ENCODE measurements at places on chromosomes 4 and X.

GRCh38 chr4:83846193-83846830 is 310.4 kb downstream of the GPAT3 start:
- DNase-seq, result no peak

DNA sequence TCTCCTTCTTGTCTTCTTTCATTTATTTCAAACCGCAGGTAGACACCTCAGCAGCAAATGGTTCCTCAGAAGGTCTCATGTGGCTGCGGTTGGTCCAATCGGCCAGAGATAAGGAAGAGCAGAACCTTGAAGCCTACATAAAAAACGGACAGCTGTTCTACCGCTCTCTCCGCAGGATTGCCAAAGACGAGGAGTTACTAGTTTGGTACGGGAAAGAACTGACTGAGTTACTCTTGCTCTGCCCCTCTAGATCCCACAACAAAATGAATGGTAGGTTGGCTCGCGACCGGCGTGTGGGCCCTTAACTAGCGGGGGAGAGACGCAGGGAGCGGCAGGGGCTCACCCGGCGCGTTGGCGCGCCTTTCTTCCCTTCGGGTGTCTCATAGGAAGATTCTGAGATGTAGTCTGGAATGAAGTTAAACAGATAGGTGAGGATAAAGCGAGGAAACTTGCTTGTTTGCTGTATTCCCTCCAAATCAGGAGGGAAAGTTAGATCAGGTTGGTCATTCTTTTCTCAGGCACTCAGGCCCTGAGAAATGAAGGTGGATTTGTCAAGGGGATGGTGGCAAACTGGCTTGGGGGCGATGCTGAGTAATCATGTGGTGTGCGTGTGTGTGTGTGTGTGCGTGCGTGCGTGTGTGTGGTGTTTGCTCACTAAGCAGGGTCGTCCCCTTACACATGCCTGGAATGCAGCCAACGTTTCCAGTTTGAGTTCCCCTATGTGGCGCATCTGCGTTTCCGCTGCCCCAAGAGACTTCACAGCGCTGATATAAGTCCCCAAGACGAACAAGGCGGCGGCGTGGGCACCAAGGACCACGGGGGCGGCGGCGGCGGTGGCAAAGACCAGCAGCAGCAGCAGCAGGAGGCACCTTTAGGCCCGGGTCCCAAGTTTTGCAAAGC is 4.2 kb downstream of the PRDM8 start:
- no peak for DNase-seq

GRCh38 chr4:11165052-11165451 is 263.6 kb downstream of the HS3ST1 start:
- no peak for DNase-seq

DNA sequence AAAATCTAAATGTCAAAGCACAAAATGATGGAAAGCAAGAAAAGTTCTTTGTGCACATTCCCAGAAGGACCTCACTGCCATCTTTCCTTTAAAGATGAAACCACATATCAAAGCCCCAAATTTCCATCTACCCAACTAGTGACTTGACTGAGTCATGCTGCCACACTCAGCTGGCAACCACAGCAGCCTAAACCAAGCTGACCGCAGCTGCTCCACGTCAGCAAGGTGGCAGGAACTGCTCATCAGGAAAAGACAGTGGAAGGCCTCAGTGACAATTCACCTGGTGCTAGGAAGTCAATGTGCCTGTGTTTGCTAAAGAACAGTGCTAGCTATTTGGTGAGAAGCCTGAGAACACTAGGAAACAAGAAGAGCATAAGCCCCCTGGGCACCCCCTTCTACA is 26.1 kb downstream of the ACOX3 start:
- no peak for DNase-seq

DNA sequence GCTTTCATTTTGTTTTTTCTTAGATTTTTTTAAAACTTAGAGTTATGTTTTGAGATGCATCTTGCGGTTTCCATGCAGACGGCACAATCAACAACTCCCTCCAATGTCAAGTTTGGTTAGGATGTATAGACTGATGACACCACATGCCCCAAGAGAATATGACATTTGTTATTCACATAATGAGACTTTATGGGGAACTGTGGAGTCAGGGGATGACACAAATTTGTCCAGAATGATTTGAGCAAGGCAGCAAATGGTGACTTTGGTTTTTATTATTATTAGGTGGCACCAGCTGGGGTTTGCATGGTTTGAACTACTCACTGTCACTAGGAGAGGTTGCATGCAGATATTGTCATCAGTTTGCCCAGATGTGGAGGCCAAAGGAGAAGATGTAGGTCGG is 461.8 kb upstream of the PRKX start:
- no peak for DNase-seq

- DNase-seq, result no peak
Observed at GRCh38 chrX:10797466-10797865, 177.1 kb upstream of the MID1 start.

DNA sequence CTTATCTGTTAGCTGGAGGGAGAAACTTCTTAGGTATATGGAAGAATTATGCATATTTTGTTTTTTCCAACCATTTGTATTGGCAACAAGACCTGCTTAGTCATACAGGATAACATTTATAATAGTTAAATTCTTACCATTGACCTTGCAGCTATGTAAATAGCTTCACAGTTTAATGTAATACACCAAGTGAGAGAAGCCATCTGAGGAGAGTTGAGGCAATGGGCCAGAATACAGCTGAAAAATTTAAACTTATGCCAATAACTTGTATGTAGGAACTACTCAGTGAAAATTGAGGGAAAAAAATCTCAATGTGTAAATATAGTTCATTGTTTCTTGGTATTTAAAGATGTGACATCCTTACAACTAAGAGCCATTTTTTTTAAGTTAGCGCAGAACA is 273.5 kb downstream of the DACH2 start:
- no peak for DNase-seq

DNA sequence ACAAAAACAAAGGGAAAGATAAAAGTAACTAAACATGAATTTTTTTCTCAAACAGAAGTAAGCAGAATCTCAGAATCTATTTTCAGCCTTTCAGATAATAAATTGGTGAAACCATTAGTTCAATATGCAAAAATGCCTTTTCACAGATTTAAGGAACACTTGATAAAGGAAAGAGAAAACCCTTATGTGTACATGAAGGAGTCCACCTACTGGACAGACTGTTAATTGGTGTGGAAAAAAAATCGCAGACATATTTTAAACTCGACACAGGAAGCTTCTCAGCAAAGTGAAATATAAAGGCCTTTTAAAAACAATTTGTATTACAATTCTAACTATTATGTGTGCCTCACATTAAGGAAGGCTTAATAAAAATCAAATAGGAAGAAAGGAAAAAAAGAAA is 22.3 kb downstream of the COX7B2 start:
- no peak for DNase-seq

GRCh38 chr4:14856062-14856933 is 146.0 kb upstream of the CPEB2 start:
- no peak for DNase-seq

GRCh38 chrX:115330498-115331168 is 41.1 kb downstream of the LUZP4 start:
- DNase-seq, result no peak

DNA sequence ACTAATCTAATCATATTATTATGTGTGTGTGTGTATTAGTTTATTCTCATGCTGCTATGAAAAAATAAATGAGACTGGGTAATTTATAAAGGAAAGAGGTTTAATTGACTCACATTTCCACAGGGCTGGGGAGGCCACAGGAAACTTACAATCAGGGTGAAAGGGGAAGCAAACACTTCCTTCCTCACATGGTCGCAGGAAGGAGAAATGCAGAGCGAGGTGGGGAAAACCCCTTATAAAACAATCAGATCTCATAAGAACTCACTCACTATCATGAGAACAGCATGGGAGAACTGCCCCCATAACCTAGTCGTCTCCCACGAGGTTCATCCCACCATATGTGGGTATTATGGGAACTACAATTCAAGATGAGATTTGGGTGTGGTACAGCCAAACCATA is 190.9 kb upstream of the TAPT1 start:
- no peak for DNase-seq

- DNase-seq, result no peak
Observed at GRCh38 chrX:12315526-12315925, 177.3 kb downstream of the FRMPD4 start.

DNA sequence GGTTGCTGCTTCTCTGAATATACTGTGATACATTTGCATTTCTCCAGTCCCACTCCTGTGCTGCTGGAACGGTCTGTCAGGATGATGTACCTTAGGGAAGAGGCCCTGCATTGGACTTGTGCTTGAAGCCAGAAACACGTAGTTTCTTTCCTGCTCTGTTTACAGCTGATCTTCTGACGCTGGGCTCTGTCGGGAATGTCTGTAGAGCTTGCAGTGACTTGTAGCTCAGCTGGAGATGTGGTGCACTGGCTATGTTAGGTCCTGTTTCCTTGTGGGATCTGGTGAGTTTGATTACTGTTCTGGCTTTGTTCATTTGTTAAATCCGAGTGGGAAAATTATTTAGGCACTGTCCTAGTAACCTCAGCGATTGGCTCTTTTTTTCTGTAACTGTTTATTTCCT is 137.2 kb upstream of the WDR1 start:
- no peak for DNase-seq

- DNase-seq, result no peak
Observed at GRCh38 chrX:1086444-1087409, 125.7 kb downstream of the CRLF2 start.

DNA sequence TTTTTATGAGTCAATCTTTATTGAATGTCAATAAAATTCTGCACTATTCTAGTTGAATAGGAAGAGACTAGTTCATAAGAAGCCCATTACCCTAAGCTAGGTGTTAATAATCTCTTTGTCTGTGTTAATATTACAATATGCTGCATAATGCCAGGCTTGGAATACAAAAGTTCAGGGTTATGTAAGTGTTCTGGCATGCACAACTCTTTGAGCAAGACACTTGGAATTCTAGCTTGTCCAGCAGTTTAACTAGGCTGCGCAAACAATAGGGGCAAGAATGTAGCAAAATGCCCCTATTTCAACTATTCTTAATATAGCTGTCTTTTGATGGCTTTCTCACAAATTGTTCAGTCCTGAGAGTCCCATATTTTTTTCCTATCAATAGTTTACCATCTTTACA is 31.3 kb upstream of the ETNPPL start:
- no peak for DNase-seq

- DNase-seq, result no peak
Observed at GRCh38 chr4:51843309-51844152, 578 bp downstream of the DCUN1D4 start.

DNA sequence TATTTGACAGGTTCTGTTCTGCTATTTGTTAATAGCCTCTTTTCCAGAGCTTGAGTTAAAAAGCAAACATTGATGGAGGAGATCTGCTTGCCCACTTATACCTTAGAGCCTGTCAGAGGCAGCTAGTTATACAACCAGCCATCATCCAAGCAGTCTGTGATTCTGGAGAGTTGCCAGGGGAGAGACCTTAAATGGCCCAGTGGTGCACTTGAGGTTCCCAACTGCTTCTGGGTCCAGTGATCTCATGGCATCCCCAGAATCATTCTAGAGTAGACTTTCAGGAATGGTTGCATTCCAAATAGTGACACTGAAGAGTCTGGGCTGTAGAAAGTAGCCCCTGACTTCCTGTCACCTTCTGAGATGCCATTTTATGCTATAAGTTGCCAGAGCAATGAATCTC is 160.7 kb downstream of the FHIP1A start:
- no peak for DNase-seq

- no peak for DNase-seq
Observed at GRCh38 chr4:13328591-13328990, 155.5 kb downstream of the RAB28 start.

DNA sequence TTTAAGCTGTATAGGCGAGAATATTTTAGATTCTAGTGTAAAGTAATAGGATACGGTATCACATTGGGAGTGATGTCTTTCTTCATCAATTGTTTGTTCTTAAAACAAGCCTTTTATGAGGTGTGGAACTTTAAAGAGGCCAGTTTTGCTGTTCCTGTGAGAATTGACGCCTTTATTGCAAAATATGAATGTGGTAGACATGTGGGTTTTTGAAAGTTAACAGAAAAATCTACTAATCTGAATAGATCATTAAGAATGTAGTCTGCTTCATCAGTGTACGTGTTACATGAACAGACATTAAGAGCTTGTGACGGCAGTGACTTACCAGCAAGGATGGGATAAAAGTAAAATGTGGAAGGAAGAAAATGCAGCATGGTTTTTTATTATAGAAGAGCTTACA is 63.8 kb downstream of the STOX2 start:
- DNase-seq, result no peak

DNA sequence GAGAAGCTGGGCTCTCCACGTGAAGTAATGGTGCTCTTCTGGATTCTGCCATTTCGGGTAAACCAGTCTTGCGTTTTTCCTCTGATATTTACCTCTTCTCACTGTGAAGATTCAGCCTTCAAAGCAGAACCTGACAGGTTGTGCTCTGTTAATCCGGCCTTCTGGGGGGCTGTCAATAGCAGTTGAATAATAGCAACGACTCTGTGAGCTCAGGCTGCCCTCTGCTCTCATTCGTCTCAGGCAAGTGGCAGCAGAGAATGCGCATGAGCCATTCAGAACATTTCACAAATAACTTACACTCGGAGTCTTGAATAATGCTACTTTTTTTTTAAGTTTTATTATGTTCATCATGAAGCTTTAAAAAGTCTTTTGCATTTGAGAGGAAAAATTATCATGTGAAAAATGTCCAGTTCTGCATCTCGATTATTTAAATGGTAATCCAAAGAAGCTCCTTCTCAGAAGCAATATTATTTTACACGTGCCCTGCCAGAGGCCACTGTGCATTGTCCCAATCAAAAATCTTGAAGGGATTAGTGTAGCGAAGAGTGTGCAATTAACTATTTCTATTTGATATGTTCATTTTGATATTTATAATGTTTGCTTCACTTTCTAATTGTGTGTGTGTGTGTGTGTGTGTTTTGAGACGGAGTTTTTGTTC is 354.2 kb upstream of the FAT1 start:
- DNase-seq, result no peak

GRCh38 chrX:39203427-39203826 is 402.2 kb downstream of the MID1IP1 start:
- DNase-seq, result no peak

- no peak for DNase-seq
Observed at GRCh38 chrX:95841863-95842262, 842.8 kb upstream of the DIAPH2 start.

GRCh38 chr4:47774079-47774478 is 63.8 kb downstream of the CORIN start:
- DNase-seq, result no peak

GRCh38 chr4:151355155-151355554 is 29.8 kb upstream of the SH3D19 start:
- DNase-seq, result no peak

GRCh38 chr4:173909294-173909693 is 374.2 kb downstream of the FBXO8 start:
- DNase-seq, result no peak

GRCh38 chr4:184598753-184599491 is 50.3 kb downstream of the CASP3 start:
- DNase-seq, result no peak

GRCh38 chrX:40281336-40282005 is 183.7 kb upstream of the BCOR start:
- DNase-seq, result no peak

GRCh38 chr4:3598695-3599227 is 66.5 kb upstream of the LRPAP1 start:
- no peak for DNase-seq

DNA sequence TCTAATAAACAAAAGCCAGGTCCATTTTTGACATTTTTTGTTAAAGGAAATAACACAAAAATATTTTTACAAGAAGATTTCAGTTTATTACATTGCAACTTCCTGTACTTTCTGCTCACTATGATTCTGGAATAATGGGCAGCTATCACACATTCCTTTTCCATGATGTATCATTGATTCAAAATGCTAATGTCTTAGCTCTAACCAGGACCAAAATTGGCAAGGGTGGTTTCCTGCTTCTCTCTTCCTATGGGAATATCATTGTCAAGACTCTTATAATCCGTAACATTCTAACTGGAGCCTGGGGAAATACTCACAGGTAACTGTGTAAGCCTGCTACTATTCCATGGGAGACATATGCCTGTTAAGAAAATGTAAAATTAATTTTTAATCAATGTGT is 218.6 kb downstream of the DCAF12L2 start:
- DNase-seq, result no peak

Data from activated CD8-positive, alpha-beta memory T cell treated with anti-CD3 and anti-CD28 coated beads for 1 hour (primary cell).